GM10248 (cell line): ENCODE measurements at places on chromosomes 2 and 18.

- no peak for DNase-seq
Observed at GRCh38 chr2:209523867-209524266, 100.0 kb downstream of the MAP2 start.

DNA sequence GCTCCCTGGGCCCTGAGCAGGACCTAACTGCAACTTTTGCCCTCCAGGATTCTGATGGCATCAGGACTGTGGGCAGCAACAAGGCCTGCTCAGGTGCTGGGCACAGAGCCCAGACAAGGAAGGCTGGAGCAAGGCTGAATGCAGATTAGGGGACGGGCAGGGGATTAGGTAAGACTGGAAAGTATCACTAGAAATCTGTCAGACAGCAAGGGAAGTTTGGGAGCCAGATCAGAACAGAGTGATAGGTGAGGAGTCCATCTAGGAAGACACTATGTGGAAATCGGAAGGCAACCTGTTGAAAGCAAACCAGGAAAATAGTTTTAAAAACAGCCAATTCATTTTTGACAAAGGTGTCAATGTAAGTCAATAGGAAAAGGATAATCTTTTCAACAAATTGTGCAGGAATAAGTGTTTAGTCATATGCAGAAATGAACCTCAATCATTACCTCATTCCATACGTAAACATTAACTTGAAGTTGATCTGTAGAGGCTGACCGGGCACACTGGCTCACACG lies 56.4 kb upstream of the STPG4 start:
- DNase-seq = no peak

DNA sequence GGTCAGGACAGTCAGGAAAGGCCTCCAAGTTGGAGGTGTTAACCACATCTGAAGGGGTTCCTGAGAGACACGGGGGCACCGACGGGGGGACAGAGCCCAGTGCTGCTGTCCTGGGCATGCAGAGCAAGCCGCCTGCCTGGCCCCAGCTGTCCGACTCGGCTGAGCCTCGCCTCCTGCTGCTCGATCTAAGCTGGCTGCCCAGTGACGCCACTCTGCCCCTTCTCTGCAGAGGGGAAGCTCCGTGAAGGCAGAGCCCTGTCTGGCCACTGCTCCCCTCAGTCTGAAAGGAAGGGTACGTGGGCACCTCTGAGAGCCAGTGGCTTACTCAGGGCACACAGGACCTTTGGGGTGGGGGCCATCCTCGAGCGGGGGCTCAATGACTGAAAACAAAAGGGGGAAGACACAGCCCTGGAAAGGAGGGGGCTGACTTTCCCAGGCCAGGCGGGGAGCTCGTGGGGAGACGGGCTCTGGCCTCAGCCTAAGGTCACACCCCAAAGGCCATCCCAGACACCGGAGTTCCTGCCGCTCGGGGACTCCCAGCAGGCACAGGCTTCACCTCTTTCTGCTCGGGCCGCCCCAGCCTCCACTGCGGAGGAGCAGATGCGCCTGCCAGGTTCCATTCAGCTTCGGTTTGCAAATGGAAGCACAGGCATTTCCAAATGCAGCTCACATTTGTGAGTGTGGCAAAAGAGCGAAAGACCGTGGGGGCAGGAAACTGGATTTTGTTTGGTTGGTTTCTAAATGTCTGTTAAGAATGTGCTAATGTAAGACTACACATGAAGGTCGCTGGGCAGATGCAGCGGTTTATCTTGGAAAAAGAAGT lies 136.9 kb downstream of the HDAC4 start:
- no peak for DNase-seq

DNA sequence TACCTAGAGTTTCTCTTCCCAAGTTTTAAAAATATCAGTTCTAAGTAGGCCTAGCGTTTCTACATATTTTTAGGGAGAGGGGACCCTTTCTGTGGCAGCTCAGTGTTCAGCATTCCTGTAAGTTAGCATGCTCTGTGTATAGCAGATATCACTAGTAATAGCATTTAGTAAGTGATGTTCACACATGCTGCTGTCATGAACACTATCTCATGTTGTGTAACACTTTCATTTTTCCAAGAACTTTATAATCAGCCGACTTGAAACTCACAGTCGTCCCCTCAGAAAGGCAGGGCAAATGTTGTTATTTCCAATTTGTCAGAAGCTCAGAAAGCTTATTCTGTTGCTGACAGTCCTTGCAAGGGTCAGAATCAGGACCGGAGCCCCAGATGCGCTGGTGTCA lies 267.7 kb downstream of the ALPK2 start:
- no peak for DNase-seq

- DNase-seq = no peak
Observed at GRCh38 chr18:78728784-78729467, 250.7 kb upstream of the SALL3 start.

- DNase-seq = no peak
Observed at GRCh38 chr18:77879829-77880228, 630.2 kb downstream of the GALR1 start.

DNA sequence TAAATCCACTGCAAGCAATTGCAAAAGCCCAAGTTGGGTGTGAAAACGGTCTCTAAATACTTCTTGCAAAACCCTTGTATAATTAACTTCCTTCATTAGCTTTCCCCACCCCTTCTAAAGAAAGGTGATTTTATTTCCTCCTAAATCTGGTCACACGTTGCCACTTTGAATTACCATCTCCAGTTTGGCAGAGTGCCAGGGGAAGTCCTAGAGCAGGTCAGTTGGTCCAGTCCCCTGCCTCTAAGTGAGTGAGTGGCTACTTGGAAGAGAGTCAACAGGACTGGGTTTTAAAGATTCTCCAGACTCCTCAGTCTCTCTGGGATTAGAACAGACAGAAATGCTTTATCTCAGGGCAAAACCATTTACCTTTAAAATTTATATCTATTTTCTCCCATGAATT lies 18.7 kb upstream of the LYPD6B start:
- no peak for DNase-seq

- no peak for DNase-seq
Observed at GRCh38 chr2:201579536-201579935, 63.8 kb downstream of the TMEM237 start.

DNA sequence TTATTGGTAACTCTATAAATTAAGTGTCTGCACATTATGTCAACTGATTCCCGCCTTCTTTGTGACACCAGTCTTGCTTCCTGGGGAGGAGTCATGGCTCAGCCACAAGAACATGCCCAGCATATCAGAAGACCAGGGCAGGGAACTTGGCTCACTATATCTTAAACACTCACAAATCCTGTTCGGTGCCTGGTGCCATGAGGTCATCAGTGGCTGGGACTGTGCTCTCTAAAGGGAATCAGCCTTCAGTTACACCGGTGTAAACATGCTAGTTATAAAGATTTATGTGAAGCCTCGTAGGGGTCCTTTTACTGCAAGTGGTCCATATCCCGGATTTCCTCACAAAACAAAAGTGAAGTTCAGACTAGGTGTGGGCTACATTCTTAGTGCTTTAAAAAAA lies 73.1 kb upstream of the ZNF521 start:
- DNase-seq = no peak

GRCh38 chr2:11602563-11603204 lies 67.3 kb downstream of the NTSR2 start:
- no peak for DNase-seq

- DNase-seq = no peak
Observed at GRCh38 chr2:105800036-105800713, 55.5 kb downstream of the NCK2 start.

- no peak for DNase-seq
Observed at GRCh38 chr2:218867900-218868299, 8.3 kb downstream of the WNT6 start.

- no peak for DNase-seq
Observed at GRCh38 chr2:56613920-56614319, 430.1 kb downstream of the CCDC85A start.

DNA sequence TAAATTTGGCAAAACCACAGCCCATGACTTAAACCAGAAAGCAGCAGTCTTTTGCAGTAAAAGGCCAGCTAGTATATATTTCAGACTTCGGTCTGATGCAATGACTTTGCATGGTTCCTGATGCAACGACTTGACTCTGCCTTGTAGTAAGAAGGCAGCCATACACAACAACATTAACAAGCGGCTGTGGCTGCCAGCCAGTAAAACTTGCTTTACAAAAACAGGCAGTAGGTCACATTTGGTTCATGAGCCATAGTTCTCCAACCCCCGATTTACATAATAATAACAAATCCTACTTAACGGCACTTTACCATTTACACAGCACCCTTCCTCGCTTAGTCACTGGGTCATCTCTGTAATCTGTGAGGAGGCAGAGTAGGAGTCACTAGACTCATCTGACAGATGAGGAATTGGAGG lies 410.3 kb downstream of the LRATD1 start:
- DNase-seq = no peak

GRCh38 chr2:43169099-43169945 lies 57.1 kb downstream of the ZFP36L2 start:
- DNase-seq = peak; percentile 62

DNA sequence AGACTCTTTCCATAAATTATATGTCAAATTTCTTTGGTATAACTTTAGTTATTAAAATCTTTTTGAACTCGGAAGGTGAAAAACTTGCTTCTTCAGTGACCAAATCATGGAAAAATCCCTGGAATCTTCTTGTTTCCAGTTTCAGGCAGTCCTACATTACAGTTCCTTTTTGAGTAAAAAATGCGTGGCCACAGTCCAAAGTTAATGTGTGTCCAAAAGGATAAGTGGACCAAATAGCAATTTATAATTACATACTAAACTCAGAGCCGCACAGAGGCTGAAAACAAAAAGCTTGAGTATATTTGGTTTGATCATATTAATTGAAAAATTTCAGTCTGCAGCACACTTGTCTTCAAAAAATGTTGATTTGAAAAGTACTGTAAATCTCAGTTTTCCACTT lies 28.4 kb upstream of the DYNC2LI1 start:
- DNase-seq = no peak

- DNase-seq = no peak
Observed at GRCh38 chr18:63202828-63203227, 116.7 kb downstream of the BCL2 start.

DNA sequence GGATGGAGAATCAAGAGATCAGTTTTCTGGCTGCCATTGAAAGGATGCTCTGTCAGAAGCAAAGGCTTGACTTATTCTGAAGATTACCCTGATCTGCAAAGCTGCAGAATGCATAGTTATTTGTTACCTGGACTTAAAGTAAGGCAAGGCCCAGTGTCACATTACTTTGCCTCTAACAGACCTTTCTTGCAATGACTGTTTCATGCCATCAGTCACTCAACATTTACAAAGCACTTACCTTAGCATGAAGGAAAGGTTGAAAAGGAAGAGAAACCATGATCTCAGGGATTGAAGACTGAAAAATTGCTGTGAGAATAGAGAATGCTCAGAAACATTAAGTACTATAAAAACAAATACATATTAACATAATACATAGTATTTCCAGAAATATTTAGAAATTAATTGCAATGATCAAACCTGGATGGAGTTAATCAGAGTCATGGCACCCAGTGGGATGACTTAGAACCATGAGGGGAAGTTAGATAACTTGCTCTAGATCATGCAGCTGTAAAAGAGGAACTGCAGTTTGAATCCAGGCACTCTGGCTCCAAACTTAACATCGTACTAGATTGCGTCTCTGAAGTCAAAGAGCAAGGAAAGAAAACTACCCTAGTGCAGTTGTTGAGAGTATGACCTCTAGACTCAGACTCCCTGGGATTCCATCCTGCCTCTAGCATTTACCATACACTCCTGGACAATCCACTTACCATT lies 26.5 kb upstream of the FAM117B start:
- DNase-seq = no peak

DNA sequence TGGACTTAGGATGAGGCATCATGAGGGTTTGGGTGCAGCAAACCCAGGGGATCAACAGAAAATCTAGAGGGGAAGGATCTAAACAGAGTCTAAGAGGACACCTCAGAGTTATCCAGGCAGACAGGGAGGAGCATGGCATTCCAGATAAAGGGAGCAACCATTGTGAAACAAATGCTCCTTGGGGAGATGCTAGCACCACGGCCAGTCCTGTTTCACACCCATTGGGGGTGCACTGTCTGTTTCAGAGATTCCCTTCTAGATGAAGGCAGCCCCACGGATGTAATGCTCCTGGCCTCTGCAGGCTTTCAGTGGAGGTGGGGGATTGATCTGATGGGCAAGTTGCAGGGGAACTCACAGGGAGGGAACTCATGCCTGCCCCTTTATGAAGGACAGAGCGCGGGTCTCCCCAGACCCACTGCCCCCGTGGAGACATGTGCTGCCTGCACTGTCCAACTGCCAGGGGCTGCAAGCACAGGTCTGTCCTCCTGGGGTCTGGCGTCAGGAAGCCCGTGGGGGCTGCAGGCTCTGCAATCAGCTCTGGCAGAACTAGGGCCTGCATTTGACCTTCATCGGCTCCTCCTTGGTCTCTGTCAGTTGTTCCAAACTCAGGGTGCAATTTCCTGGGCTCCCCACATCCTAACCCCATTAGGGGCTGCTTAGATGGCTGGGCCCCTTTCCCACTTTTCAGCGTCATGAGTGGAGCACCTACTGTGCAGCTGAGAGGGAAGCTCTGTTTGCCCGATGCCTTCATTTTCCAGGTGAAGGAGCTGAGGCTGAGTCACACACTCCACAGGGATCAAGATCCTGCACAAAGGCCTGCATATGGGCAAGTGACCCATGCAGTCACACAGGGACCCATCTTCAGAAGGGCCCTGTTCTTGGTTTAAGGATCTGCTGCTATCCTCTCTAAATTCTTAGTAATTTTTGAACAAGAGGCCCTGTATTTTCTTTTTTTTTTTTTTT lies 163.4 kb downstream of the ARL4C start:
- DNase-seq = no peak

DNA sequence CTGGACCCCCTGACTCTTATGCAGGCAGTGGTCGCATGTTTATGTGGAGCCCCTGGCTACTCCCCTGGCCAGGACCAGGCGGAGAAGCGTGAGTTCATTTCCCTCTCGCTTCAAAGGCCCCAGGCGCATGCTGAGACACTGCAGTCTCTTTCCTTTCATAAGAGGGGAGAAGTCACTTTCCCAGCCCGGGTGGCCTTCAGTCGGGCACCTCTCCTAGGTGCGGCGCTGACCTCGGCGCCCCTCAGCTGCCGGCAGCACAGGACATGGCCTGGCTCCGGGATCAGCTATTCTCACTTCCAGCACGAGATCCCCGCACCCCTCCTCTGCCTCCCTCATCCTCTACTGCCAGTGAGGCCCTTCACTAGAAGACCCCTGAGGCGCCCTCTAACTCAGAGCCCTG lies 184.7 kb upstream of the PXDN start:
- no peak for DNase-seq

GRCh38 chr18:11089931-11090715 lies 59.2 kb downstream of the PIEZO2 start:
- DNase-seq = no peak

- peak; percentile 50 for DNase-seq
Observed at GRCh38 chr2:190088917-190089316, 26.4 kb upstream of the MSTN start.

GRCh38 chr18:33840212-33840593 lies 262.2 kb downstream of the ASXL3 start:
- DNase-seq = no peak

DNA sequence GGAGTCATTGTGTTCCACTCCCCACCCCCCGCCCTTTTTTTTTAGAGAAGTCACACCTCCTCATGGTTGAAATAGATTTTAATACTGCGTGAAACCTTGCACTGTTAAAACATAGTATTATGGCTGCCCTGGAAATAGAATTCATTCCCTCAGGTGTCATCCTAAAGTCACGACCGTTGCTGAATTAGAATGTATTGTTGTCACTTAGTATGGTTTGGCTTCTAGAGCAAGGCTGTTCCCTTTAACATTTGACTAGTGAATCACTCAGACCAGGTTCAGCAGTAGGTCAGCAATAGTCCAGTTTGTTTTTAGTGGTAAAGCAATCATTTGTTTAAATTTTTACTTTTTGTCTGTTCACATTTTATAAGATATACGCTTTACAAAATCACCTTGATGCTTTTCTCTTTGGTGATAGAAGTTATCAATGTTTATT lies 1.2 kb downstream of the BABAM2 start:
- DNase-seq = no peak

GRCh38 chr2:166042768-166043390 lies 84.9 kb downstream of the SCN1A start:
- DNase-seq = no peak
